ENCODE measurements at places on chromosomes 2 and 18. TPM values are rescaled to one million over a fixed set of nuclear protein-coding genes. Genes with fewer than 3 reads are reported as not detected.

GRCh38 chr2:49194701-49195100 lies 40.4 kb upstream of the FSHR start:
- DNase-seq: no peak

Gene PHOSPHO2
- total RNA-seq: 3.9 TPM

DNA sequence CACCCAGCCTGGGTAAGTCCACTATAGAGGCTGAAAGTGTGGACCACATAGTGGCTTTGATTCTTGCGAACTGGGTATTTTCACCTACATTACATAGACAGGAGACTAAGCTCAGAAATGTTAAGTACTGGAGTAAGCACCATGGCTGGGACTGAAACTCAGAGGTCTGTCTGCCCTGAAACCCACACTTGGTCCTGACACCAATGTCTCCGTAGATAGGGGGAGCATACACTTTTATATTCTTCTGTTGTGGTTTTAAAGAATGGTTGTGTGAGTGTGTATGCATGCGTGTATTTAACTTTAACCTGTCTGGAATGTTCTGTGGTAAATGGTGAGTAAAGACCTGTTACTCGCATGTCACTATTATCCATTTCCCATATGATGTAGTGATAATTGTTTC lies 10.3 kb upstream of the NPPC start:
- no peak for DNase-seq

DNA sequence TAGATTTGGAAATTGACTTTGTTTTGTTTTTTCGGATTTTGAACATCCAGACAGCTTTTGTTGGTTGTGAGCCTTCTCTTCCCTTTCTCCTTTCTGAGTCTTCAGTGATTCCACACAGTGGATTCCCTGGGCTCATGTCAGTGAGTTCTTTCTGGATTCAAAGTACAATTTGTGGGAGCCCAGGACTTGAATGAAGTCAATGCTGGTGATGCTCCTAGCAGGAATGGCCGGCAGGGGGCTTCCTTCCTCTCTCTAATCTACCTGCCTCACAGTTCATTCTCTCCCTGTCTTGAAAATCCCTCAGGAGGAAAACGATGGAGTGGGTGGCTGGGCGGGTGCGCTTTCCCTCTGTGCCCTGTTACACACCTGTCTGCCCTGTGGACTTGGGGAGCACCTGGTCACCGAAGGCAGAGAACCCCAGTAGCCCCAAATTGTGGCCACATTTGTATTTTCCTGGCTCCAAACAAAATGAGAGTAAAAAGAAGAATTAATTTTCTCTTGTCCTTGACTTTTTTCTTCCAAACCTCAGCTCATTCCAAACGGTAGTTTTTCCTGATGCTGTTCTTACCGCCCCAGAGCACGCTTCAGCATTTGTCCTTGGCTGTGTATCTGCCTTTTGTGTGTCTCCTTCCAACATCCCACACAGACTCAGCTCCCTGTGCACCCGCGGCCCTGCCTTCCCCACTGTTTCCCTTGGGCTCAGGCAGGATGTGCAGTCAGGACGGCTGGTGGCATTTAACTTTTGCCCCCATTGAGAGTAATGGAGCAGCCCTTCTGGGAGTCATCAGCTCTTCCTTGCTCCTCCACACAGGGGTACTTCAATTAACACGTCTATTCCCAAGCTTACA lies 86.6 kb downstream of the MARCO start:
- DNase-seq: no peak

GRCh38 chr2:191678437-191679100 lies 633 bp downstream of the NABP1 start:
- DNase-seq: peak; percentile 62

DNA sequence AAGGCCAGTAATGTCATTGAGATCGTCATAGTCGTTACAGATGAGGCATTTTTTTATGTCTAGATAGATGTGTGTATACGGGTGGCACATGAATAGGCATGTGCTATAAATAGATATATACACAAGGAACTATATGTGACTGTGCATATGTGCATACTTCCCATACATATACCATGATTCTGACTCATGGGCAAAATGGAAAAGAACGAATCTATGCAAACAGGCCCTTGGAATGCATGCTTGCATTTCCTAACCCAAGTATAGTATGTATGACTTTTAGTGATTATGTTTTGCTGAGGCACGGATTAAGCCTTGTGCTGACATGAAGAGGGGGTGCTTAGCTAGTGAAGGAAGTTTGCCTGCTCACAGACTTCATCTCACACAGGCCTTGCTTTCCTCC lies 111.7 kb downstream of the BCL11A start:
- DNase-seq: no peak

DNA sequence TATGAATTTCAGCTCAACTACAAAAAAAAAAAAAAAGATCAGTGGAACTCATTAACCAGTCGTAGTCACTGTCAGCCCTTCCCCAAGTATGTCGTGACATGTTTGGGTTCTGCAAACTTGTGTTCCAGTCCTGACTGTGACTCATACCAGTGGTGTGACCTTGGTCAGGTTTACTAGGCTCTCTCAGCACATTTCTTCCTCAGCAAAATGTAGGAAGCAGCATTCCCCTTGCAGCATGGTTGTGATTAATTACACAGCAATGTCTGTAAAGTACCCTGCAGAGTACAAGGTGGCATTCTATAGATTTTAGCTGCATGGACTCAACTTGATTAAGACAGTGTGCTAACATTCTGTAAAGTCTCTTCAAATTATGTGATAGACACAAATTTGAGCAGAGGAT lies 156.9 kb downstream of the LAMA1 start:
- no peak for DNase-seq

DNA sequence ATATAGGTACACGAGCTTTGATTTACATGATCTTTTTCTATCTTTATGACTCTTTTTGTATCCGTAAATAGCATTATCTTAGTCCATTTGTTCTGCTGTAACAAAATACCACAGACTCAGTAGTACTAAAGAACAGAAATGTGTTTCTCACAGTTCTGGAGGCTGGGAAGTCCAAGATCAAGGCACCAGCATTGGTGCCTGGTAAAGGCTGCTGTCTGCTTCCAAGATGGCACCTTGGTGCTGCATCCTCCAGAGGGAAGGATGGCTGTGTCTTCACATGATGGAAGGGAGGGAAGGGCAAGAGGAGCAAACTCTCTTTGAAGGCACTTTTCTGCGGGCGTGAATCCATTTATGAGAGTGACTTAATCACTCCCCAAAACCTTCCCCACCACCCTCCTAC lies 36.0 kb downstream of the EIF5B start:
- DNase-seq: no peak

DNA sequence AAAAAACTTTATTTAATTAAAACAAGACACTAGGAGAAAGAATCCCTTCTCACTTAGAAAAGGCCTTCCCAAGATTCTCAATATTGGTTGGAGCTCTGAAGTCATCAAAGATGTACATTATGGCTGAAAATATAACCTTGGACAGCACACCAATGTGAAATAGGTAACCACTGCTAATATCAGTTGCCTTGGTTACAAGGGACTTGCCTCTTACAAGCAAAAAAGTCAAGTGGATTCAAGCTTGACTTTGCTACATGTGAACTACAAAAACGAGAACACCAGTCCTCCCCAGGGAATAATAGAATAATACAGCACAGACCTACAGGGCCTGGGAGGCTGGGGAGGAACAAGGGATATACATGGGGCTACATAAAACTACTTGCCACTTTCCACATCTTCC lies 46.1 kb downstream of the NABP1 start:
- DNase-seq: no peak

GRCh38 chr18:42107691-42108450 lies 152.8 kb downstream of the PIK3C3 start:
- DNase-seq: no peak

GRCh38 chr2:218286570-218287459 lies 5.5 kb downstream of the TMBIM1 start:
- peak; percentile 94 for DNase-seq

GRCh38 chr2:42743659-42743990 lies 20.3 kb downstream of the OXER1 start:
- no peak for DNase-seq

- no peak for DNase-seq
Observed at GRCh38 chr2:118569876-118570535, 277.4 kb downstream of the EN1 start.

DNA sequence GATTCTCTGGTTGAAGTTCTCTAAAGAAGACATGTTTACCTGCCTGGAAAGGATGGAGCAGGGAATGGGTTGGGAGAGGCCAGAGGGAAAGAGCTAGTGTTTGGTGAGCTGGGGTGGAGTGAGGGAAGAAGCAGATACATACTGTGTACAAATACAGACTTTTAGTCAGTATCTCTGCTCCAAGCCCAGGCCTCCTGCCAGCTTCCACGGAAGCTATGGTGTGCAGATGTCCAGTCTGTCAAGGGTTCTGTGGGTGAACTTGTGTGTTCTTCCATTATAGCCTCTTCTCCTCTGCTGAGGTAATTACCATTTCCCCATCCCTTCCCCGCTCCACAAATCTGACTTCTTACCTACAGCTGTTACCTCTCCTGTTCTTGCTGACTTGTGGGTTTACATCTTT lies 208.6 kb downstream of the HRH4 start:
- no peak for DNase-seq

Gene ZBTB7C
- 4.2 TPM for total RNA-seq

Gene PSTPIP2
- 3.2 TPM for total RNA-seq

GRCh38 chr2:240403396-240404104 lies 31.9 kb upstream of the GPC1 start:
- no peak for DNase-seq

DNA sequence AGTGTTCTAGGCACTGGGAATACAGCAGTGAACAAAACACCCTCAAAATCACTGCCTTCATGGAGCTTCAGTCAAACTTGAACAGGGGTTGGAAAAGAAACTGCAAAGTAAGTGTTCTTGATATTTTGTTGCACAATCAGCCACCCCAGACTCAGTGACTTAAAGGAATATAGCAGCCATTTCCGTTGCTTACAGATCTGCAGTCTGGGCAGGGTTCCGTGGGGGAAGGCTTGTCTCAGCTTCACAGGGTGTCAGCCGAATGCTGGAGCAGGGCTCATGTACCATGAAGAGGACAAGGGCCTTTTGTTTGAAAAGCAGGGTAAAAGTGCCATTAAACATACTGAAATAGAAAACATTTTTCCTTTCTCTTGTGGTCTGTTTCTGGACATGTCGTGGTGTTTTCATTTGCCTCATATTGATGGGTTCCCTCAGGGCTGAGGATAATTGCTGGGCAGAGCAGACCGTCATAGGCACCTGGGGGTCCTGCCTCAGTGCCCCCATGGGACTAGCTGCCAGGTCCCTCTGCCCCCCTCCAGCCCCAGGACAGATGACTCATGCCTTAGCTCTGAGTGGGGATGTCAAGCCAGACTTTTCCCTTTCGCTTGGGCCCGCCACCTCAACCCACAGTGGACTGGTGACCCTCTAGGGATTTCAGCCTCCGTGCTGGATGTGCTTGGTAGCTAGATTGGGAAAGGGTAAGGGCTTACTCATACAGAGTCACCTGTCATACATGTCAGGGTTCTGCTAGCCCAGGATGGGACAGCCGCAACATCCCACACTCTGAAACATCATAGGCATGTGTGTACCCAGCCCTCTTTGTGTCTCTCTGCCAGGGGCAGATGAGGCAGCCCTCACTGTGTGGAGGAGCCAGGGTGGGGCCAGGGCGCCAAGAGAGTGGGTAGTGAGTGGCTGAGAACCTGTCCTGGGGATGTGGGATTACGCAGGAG lies 96.5 kb downstream of the PTPRM start:
- no peak for DNase-seq

DNA sequence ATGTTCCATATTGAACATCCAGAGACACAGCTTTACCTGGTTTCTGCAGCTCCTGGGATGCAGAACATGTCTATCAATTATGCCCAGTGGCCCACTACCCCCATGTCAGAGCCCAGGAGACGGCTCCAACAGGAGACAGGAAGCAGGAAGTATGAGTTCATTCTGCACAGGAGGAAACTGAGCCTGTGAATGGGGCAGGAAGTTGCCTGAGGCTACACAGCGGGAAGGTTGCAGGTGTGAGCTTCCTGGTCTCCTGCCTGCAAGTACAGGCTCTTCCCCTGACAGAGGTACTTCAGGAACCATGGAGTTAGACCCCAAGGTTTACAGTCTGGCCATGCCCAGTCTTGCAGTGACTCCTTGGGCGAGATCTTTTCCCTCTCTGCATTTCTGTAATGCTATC lies 2.8 kb upstream of the BOK start:
- no peak for DNase-seq

Gene CNDP1
- not detected for total RNA-seq

Gene ANO7
- 1.2 TPM for total RNA-seq

- DNase-seq: no peak
Observed at GRCh38 chr18:43049021-43049420, 66.5 kb downstream of the RIT2 start.

GRCh38 chr18:48468151-48468550 lies 59.0 kb upstream of the ZBTB7C start:
- no peak for DNase-seq

Gene ST6GAL2
- total RNA-seq: 1.7 TPM

Gene MAPRE3
- total RNA-seq: 35.3 TPM

- no peak for DNase-seq
Observed at GRCh38 chr2:171158790-171159371, 1.8 kb downstream of the TLK1 start.

DNA sequence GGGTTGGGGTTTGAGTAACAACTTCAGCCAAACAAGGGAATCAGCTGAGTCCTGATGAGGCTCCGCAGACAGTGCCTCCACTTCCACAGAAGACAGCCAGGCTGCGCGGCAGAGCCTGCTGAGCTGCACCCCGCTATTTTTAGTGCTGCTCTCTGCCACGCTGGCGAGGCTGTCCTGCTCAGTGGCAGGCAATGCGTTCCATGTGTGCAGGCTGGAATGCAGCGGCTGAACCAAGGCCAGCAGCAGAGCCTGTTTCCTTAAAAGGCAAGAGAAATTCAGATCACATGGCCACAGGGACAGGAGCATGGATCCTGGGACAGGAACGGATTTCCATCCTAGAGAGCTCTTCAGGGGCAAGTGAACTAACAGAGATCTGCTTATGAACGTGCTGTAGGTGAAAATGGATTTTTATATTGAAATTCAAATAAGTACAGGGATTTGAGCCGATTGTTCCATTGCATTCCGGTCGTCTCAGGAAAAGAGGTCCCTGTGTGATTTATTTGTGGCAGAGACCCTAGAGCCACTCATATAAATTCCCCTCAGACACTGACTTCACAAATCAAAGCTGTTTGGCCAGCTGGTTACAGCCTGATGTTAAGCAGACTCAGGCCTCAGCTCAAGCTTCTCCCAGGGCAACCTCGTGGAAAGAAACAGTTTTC lies 98.7 kb downstream of the COL6A3 start:
- peak; percentile 88 for DNase-seq

GRCh38 chr2:141497272-141497671 lies 633.5 kb downstream of the LRP1B start:
- no peak for DNase-seq

Gene AAMP
- total RNA-seq: 52.5 TPM

- no peak for DNase-seq
Observed at GRCh38 chr2:216410550-216410949, 1.7 kb upstream of the SMARCAL1 start.
